Immature natural killer cell (primary cell): ENCODE measurements at places on chromosomes 13 and 19. TPM values are rescaled to one million over a fixed set of nuclear protein-coding genes. Genes with fewer than 3 reads are reported as not detected.

GRCh38 chr13:50796463-50796862, 47.0 kb downstream of the DLEU7 start:
- no peak for DNase-seq

DNA sequence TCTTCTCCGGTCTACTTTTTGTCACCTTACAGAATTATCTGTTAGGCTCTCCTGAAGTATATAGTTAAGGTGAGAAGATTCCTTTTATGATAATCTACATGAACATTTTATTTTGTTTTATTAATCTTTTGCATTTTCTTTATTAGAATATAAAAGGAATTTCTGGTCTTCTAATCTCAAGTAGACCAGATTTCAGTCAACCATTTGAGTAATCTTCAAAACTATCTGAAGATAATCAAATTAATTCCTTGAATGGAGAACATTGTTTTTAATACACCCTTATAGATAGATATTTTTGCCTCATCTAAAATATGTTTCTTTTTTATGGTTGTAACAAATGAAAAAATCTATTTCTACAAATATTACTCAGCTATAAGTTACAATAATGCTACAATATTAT, 381.7 kb upstream of the PCDH20 start:
- no peak for DNase-seq

DNA sequence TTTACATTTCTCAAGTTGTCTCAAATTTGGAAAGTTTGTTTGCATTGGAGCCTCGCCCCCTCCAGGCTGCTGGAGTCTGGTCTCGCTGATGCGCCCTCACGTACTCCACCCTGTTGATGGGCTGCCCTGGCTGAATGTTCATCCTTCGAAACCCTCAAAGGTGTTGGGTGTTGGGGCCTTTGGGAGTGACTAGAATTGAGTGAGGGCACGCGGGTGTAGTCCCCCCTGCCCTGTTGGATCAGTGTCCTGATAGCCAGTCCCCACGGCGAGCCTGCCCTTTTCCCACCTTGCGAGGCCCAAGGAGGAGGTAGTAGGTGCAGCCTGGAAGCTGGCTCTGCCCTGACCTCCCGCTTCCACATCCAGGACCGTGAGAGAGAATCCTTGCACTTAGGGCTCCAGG, 14.8 kb downstream of the TFDP1 start:
- no peak for DNase-seq

DNA sequence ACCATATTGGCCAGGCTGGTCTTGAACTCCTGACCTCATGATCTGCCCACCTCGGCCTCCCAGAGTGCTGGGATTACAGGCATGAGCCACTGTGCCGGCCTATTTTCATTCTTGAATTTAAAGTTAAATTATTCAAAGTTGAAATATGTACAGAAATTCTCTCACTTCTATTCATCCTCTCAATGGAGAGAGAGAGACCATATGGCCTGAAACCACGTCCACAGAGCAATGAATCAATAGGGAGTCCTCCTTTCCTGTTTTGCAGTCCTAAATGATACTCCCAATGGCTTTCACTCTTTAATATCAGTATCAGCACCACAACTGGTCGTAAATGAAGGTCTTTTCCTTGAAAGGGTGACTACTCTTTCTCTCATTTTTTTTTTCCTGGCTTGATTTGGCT, 30.5 kb upstream of the KCTD4 start:
- no peak for DNase-seq

DNA sequence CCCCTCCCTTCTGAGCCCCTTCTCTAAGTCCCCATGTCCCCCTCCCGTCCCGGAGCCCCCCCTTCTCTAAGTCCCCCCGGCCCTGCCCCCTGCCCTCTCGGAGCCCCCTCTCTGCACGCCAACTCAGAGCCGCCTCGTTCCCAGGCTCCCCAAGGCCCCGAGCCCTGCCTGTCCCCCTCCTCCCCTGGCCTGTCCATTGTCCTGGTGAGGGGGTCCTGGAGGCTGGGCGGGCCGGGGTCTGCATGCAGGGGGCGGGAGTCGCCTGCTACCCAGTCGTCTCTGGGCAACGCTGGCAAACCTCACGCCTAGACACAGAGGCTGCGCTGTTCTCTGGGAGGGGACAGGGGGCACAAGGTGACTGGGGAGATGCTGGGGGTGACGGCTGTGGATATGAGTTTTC, 39.2 kb upstream of the SEMA6B start:
- DNase-seq = no peak

GRCh38 chr19:16778796-16779411, 50.3 kb upstream of the SIN3B start:
- DNase-seq = peak; percentile 43

GRCh38 chr13:22173610-22174009, 502.7 kb downstream of the FGF9 start:
- no peak for DNase-seq

DNA sequence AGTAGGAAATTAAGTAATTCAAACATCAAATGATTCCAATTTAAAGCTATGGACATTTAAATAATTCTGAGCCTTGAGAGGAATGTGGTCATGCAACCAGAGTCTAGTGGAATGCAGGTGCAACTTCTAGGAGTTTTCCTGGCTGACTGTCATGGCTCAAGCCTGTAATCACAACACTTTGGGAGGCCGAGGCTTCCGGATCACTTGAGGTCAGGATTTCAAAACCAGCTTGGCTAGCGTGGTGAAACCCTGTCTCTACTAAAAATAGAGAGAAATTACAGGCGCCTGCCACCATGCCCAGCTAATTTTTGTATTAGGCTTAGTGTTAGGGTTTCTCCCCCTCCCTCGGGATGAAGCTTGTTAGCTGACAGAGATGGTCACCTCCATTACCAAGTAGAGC, 6.4 kb downstream of the ZNF808 start:
- DNase-seq = no peak

- DNase-seq = no peak
These were observed 201.3 kb downstream of the SLITRK6 start for GRCh38 chr13:85597790-85598500.

GRCh38 chr13:21638319-21639282, 32.3 kb upstream of the FGF9 start:
- peak; percentile 50 for DNase-seq

GRCh38 chr13:22929381-22930126, 251.2 kb upstream of the SGCG start:
- no peak for DNase-seq

GRCh38 chr19:32720216-32720935, 809 bp downstream of the TDRD12 start:
- DNase-seq = no peak

DNA sequence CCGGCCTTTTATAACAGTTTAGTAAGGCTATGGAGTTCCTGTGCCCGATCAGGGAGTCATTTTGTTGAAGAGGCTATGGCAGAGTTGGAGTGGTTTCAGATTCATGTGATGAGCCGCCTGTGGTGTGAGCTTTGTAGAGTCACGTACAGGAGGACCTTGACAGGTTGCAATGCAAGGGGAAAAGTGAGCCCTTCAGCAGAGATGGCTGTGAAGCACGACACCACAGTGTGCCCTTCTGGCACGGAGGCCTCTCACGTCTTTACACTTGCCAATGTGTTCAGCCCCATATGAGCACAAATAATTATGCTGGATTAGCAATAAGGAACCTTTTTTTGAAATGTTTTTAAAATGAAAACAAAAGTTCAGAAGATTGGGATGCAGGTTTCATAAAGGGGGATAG, 499.8 kb downstream of the LIG4 start:
- DNase-seq = no peak

DNA sequence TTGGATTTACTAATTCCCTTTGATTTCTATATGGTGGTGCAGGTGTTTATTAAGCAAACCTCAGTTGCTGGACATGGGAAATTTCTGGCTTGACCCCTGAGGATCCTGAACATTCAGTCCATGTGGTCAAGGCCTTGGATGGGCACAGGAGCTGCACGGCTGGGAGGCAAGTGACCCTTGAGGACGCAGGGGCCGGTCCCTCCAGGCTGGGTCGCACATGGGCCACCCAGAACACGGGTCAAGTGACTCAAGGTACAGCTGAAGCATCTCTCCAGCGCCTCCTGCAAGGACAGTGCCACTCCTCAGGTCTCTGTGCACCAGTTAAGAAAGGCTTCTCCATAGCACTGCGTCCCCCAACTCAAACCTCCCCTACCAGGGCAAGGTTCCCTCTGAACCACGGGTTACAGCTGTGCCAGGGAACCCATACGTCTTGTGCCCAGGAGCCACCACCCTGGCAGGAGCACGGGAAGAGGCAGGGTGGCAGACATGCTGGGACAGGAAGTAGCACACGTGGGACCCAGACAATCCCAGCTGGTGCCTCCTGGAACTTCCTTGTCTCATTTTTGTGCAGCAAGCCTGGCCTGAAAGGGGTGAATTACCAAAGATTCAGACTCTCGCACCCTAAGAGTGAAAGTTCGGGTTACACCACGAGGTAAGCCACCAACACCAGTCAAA, 93.1 kb downstream of the SPACA7 start:
- no peak for DNase-seq

Gene RNF17
- not detected for polyA plus RNA-seq

Gene KASH5
- not detected for polyA plus RNA-seq

Gene TECR
- polyA plus RNA-seq = 203 TPM

Gene SIGLEC9
- polyA plus RNA-seq = 16.8 TPM

Gene CDX2
- not detected for polyA plus RNA-seq

Gene ATP8B3
- polyA plus RNA-seq = 1.7 TPM

Gene COX7A1
- polyA plus RNA-seq = not detected

Gene TGFBR3L
- not detected for polyA plus RNA-seq

Gene ZNF534
- polyA plus RNA-seq = not detected

Gene FFAR1
- not detected for polyA plus RNA-seq

Gene VSIG10L
- polyA plus RNA-seq = not detected

Gene HOMER3
- polyA plus RNA-seq = not detected

Gene IL12RB1
- polyA plus RNA-seq = 62.7 TPM

Gene PKN1
- polyA plus RNA-seq = 74.3 TPM

Gene POMP
- 136 TPM for polyA plus RNA-seq
